Vagina (tissue), 2 donors: ENCODE measurements at places on chromosomes 12 and 14.

DNA sequence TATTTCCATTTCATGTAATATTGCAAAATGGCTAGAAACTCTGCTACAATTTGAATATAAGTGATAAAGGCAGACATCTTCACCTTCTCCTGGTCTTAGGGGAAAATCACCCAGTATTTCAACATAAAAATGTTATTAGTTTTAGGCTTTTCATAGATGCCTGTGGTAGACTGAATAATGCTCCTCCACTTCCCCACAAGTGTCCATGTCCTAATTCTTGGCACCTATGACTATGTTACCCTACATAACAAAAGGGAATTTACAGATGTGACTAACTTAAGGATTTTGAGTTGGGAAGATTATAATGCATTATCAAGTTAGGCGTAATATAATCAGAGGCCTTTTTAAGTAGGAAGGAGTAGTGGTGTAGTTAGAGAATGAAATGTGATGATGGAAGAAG, 196.4 kb downstream of the TMTC3 start:
- H3K27ac ChIP-seq = no peak overlapping the region
- H3K27me3 ChIP-seq = no peaks in the 10 kb centered on the region
- H3K4me3 ChIP-seq = no peak overlapping the region
- peaks cover 5% of the 10 kb centered on the region for H3K4me1 ChIP-seq

GRCh38 chr12:101857043-101857558, 20.3 kb upstream of the DRAM1 start:
- peaks cover 20% of the 10 kb centered on the region for H3K4me1 ChIP-seq
- no peak overlapping the region for H3K27ac ChIP-seq
- no peaks in the 10 kb centered on the region for H3K27me3 ChIP-seq

DNA sequence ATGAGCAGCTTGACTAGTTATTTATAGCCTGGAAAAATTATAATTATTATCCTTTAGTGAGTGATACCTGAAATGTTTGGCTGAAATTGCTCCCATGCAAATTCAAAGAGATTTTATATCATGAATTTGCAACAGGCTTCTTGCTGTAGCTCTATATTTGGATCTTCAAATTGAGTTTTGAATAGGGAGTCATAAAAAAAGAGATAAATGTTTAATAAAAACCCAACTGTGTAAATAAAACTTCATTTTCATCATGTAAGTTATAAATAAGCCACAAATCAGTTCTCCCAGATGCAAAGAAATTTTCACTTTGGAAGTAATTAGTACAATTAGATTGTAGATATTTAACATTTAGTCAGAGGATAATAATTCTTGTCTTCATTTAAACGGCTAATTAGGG, at the start of gene TAS2R8:
TSS of gene TAS2R8 (minus strand) at position 101 of the 400 bp plus-strand sequence. CDS start 306 bp downstream, outside the sequence.
- DNase-seq = no peak
- no peak within 1 kb of the TSS for H3K4me3 ChIP-seq
- H3K36me3 ChIP-seq = no peaks in the 10 kb centered on the region
- no peak within 1 kb of the TSS for H3K27ac ChIP-seq
- H3K4me1 ChIP-seq = no peaks in the 10 kb centered on the region

GRCh38 chr12:111030800-111031199, 110.4 kb upstream of the MYL2 start:
- DNase-seq = no peak
- H3K27me3 ChIP-seq = peaks cover 9% of the 10 kb centered on the region
- H3K36me3 ChIP-seq = no peaks in the 10 kb centered on the region
- H3K27ac ChIP-seq = no peak overlapping the region

- peak; percentile 10 for DNase-seq
- H3K36me3 ChIP-seq = no peaks in the 10 kb centered on the region
- no peaks in the 10 kb centered on the region for H3K27me3 ChIP-seq
- H3K4me3 ChIP-seq = no peak overlapping the region
- H3K4me1 ChIP-seq = no peaks in the 10 kb centered on the region
- H3K27ac ChIP-seq = no peak overlapping the region
Measured at GRCh38 chr14:77988970-77989369, 181.2 kb upstream of the NRXN3 start.

GRCh38 chr12:111014547-111014946, 94.2 kb upstream of the MYL2 start:
- DNase-seq = no peak
- no peaks in the 10 kb centered on the region for H3K36me3 ChIP-seq
- H3K4me3 ChIP-seq = no peak overlapping the region
- H3K4me1 ChIP-seq = no peaks in the 10 kb centered on the region
- no peak overlapping the region for H3K27ac ChIP-seq

DNA sequence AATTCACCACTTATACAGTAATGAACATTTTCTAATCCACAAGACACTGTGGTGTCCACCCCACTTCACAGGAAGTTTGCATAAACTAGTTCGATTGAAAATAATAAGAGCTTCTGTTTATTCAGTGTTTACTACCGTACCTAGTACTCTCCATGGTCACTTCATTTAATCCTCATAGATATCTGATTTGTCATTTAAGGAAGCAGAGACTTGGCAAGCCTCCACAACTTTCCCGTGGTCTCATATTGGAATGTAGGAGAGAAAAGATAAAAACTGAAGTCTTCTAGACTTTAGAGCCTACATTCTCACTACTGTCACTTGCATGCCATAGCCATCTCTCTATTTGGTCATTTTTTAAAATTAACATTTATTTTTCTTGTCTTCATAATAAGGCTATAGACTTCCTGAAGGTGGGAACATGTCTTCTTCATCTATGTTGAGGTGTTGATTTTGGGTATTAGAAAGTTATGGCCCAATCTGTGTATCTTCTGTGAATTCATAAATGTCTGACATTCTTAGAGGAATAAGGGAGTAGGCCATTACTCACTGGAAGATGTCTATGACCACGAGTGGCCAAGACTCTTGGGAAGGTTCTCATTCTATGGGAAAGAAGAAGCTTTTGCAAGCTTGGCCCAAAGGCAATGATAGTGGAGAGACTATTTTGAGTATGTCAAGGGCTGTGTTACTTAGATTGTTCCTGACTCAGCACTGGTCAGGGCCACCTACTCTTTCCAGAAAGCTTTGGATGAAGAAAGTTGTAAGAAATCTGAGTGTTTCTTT, 423.7 kb downstream of the LRIG3 start:
- H3K4me1 ChIP-seq = no peaks in the 10 kb centered on the region
- H3K27ac ChIP-seq = no peak overlapping the region
- H3K4me3 ChIP-seq = no peak overlapping the region
- no peaks in the 10 kb centered on the region for H3K27me3 ChIP-seq
- no peaks in the 10 kb centered on the region for H3K36me3 ChIP-seq

DNA sequence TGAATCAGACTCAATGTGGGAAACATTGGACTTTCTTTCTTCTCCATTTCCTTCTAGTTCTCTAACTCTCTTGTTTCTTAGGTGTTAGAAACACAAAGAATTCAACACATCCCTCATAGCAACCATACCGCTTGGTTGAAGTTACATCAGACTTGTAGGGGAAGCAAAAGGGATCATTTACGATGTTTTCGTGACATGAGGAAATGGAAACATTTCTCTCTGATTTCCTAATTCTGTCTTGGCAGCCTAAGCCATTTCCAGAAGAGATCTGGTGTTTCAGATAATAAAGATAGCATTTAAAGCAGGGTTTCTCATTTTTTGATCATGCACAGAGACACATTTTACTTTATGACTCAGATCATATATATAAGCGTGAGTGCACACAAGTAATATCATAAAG, 202.0 kb downstream of the TMEM132C start:
- no peak for DNase-seq
- no peaks in the 10 kb centered on the region for H3K36me3 ChIP-seq
- no peak overlapping the region for H3K27ac ChIP-seq
- H3K4me3 ChIP-seq = no peak overlapping the region
- no peaks in the 10 kb centered on the region for H3K27me3 ChIP-seq

GRCh38 chr12:128269181-128269591, 2.2 kb downstream of the TMEM132C start:
- H3K36me3 ChIP-seq = no peaks in the 10 kb centered on the region
- H3K27me3 ChIP-seq = no peaks in the 10 kb centered on the region
- peaks cover 33% of the 10 kb centered on the region for H3K4me1 ChIP-seq
- H3K4me3 ChIP-seq = peak overlapping the region; percentile 57
- peak; percentile 90 for DNase-seq

DNA sequence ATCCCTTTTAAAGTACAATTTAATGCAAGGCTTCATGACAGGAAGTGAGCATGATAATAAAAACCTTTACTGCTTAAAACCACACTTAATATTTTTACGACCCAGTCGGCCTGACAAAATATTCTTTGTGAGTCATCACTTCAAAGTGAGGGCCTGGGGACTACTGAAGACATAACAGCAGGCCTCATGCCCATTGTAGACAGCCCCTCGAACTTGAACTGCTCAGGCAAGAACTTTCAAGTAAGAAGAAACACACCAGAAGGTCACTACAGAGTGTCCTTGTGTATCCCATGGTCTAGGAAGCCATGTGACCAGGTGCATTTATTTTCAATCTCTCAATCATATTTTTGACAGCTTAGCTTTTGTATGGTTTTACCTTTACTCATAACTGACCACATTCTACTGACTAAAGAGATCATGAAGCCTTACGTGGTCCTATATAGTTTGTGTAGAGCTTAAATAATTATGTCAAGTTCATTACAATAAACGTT, 61.4 kb upstream of the MANSC4 start:
- H3K4me3 ChIP-seq = no peak overlapping the region
- no peak overlapping the region for H3K27ac ChIP-seq
- no peaks in the 10 kb centered on the region for H3K36me3 ChIP-seq
- no peaks in the 10 kb centered on the region for H3K4me1 ChIP-seq
- H3K27me3 ChIP-seq = no peaks in the 10 kb centered on the region

DNA sequence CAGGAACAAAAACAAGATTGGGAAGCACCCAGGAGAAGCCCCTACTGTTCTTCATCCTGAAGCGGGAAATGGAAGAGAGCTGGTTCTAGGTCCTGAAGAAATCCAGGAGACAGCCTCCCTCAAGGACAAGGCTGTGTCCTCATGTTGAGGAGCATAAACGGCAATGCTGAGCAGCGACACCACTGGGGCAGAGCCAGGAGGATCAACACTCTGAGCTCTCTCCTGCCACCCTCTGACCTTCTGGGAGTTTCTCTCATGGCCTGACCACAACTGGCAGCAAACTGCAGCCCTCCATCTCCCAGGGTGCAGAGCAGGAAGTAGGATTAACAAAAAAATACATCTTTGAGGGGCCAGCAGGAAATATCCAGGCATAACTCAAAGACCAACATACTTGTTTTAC, 1292.2 kb upstream of the TMEM132C start:
- no peak overlapping the region for H3K4me3 ChIP-seq
- no peaks in the 10 kb centered on the region for H3K4me1 ChIP-seq
- no peaks in the 10 kb centered on the region for H3K36me3 ChIP-seq
- H3K27ac ChIP-seq = no peak overlapping the region
- no peaks in the 10 kb centered on the region for H3K27me3 ChIP-seq

GRCh38 chr14:94655169-94655710, 43.0 kb downstream of the SERPINA3 start:
- peaks cover 5% of the 10 kb centered on the region for H3K4me1 ChIP-seq
- no peaks in the 10 kb centered on the region for H3K27me3 ChIP-seq
- no peak overlapping the region for H3K4me3 ChIP-seq
- no peak overlapping the region for H3K27ac ChIP-seq
- H3K36me3 ChIP-seq = no peaks in the 10 kb centered on the region
- DNase-seq = no peak

DNA sequence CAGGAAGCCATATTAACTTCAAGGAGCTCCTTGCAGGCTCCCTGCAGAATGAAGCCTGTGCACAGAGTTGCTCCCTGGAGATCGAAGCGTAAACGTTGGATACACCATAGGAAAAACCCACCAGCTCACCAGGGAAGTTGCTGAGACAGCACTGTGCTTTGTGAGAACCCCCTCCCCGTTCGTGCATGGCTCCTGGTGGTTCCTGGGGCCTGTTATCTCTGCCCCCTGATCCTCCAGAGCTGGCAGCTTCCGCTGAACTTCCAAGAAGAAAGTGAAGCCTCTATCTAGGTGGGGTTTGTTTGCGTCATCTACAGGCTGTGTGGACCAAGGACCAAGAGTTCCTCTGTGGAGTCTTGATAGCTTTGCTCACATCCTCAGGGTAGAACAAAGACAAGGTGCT, 2.4 kb upstream of the CCDC85C start:
- peaks cover 37% of the 10 kb centered on the region for H3K4me1 ChIP-seq
- H3K4me3 ChIP-seq = no peak overlapping the region
- DNase-seq = no peak

DNA sequence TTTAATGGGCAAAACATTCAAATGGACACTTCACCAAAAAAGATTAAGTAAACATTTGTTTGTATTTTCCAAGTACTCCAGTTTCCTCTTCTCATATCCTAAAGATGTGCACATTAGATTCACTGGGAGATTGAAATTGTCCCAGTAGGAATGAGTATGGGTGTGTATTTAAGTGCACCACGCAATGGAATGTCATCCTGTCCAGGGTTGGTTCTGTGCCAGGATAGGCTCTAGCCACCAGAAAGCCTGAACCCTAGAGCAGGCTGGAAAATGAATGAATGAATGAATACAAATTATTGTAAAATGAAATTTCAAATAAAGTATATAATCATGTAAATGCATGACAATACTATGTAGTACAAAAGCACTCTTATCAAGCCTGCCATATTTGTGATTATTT, 14.0 kb downstream of the CEP83 start:
- no peak overlapping the region for H3K4me3 ChIP-seq
- no peak for DNase-seq
- no peak overlapping the region for H3K27ac ChIP-seq

DNA sequence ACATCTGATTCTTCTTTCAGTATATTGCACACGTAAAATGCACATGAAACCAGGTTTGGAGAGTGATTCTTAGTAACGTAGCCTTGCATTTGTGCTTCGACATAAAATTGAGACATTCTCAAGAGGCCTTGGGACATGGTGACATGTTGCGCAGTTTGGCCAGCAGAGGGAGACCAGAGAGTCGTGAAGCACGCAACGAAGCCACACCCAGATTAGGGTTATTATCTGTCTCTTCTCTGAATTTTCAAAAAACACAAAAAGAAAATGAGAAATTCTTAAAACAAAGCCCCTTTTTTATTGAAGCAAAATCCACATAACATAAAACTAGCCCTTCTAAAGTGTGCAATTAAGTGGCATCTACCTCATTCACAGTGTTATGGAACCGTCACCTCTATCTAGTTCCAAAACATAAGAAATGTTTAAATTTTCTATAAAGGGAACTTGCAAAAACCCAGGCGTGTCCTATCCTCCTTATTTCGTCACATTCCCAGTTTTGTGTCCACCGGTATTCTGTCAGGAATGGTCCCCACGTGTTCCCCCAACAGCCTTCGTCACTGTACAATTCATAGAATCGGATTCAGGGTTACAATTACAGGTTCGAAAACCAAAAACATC, 108.8 kb upstream of the ATF7IP start:
- H3K36me3 ChIP-seq = no peaks in the 10 kb centered on the region
- H3K4me1 ChIP-seq = peaks cover 51% of the 10 kb centered on the region
- peak overlapping the region; percentile 88 for H3K27ac ChIP-seq
- H3K27me3 ChIP-seq = no peaks in the 10 kb centered on the region
- no peak for DNase-seq
- H3K4me3 ChIP-seq = no peak overlapping the region

GRCh38 chr12:27396216-27396815, 50.2 kb upstream of the SMCO2 start:
- no peaks in the 10 kb centered on the region for H3K36me3 ChIP-seq
- no peak overlapping the region for H3K4me3 ChIP-seq
- H3K27me3 ChIP-seq = no peaks in the 10 kb centered on the region
- no peak overlapping the region for H3K27ac ChIP-seq
- no peak for DNase-seq

- no peak for DNase-seq
- no peaks in the 10 kb centered on the region for H3K27me3 ChIP-seq
- H3K4me3 ChIP-seq = no peak overlapping the region
- no peaks in the 10 kb centered on the region for H3K4me1 ChIP-seq
- H3K27ac ChIP-seq = no peak overlapping the region
Measured at GRCh38 chr14:104586832-104587620, 7.5 kb downstream of the C14orf180 start.
